Suprapubic skin (tissue), 4 donors: ENCODE measurements at places on chromosomes 3 and 15. TPM values are rescaled to one million over a fixed set of nuclear protein-coding genes. Genes with fewer than 3 reads are reported as not detected.

- peaks cover 19% of the 10 kb centered on the region for H3K4me1 ChIP-seq
- H3K27me3 ChIP-seq = no peaks in the 10 kb centered on the region
- no peak for DNase-seq
- no peak overlapping the region for H3K4me3 ChIP-seq
- peaks cover 89% of the 10 kb centered on the region for H3K36me3 ChIP-seq
These were observed 48.7 kb upstream of the CRTC3 start for GRCh38 chr15:90481023-90481422.

GRCh38 chr3:52774901-52775864 is 2.2 kb upstream of the ITIH1 start:
- no peaks in the 10 kb centered on the region for H3K27me3 ChIP-seq
- no peak overlapping the region for H3K4me3 ChIP-seq
- no peaks in the 10 kb centered on the region for H3K36me3 ChIP-seq
- H3K4me1 ChIP-seq = peaks cover 4% of the 10 kb centered on the region
- DNase-seq = no peak
- H3K27ac ChIP-seq = no peak overlapping the region

DNA sequence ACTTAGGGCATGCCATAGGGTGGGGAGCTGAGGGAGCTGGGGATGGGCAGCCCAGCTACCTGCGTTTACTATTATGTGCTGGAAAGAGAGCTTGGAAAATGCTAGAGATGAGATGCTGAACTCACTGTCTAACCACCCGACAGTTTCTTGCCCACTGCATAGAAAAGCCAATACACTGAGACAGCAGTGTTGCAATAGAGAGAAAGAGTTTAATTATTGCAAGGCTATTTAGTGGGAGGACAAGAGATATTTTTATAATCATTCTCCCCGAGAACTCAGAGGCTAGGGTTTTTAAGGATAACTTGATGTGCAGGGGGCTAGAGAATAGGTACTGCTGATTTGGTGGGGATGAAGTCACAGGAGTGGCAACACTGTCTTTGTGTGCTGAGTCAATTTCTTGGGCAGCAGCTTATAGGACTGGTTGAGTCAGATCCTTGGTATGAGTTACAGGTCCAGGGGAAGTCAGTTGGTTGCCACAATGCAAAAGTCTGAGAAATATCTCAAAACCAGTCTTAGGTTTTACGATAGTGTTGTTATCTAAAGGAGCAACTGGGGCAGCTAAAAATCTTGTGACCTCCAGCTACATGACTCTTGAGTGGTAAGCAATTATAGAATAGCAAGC is 205.9 kb downstream of the GABRG3 start:
- H3K4me3 ChIP-seq = no peak overlapping the region
- H3K27ac ChIP-seq = no peak overlapping the region
- H3K27me3 ChIP-seq = no peaks in the 10 kb centered on the region
- no peaks in the 10 kb centered on the region for H3K4me1 ChIP-seq
- DNase-seq = no peak

The HERC2 gene
- total RNA-seq = 111 TPM

The GPR27 gene
- 3.7 TPM for total RNA-seq
